ENCODE measurements at places on chromosomes 13 and 19.

- DNase-seq, result peak; percentile 55
Observed at GRCh38 chr19:29771708-29772414, 39.9 kb upstream of the CCNE1 start.

DNA sequence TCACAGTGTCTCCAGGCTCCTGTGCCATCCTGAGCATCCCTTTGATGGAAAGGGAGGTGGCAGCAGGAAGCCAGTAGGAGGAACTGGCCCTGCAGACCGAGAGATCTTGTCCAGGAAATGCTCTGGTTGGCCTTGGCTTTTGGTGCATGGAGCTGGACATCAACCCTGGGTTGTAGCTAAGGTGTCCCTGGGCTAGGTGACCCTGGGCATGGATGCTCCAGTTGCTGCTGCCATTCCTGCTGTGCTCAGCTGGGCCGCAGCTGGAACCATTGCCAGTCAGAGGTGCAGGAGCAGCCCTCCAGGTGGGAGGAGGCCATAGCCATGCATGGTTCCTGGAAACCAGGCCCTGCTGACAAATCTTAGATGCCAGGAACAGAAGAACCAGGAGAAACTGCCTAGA is 67.5 kb downstream of the ZNF98 start:
- DNase-seq, result no peak

- no peak for DNase-seq
Observed at GRCh38 chr19:13983213-13983889, 22.8 kb downstream of the RFX1 start.

GRCh38 chr13:42548731-42549551 is 25.0 kb upstream of the TNFSF11 start:
- no peak for DNase-seq

- DNase-seq, result no peak
Observed at GRCh38 chr19:38712161-38712748, 32.0 kb downstream of the CAPN12 start.

DNA sequence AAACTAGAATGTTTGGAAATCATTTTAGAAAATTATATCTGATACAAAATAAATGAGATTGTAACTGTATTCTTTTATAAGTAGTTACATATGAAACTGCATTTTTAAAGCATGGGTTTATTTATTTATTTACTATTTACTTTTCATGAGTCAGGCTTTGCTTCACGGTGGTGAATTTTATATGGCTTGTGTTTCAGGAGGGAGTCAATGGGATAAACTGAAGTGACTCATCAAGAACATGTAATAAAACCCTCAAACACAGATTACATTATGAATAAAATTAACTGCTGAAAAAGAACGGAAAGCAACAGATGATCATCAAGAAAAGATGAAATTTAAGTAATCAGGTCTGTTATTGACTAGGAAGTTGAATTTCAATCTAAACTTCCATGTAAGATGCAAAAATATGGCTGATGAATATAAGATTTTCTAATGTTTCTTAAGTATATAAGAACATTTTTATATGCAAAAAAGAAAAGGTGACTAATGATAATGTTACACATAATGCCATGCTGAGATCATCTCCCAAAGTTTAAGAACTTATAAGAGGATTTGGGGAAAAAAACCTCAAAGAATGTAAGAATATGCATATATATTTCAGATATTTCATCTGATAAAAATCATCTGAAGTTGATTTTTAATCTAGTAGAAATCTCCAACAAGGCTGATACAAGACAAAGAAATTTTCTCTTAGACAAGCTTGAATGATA is 383.6 kb downstream of the SLITRK1 start:
- DNase-seq, result no peak

GRCh38 chr19:34555447-34555846 is 73.9 kb downstream of the WTIP start:
- no peak for DNase-seq

- DNase-seq, result no peak
Observed at GRCh38 chr19:17137417-17137816, 61.8 kb downstream of the MYO9B start.

DNA sequence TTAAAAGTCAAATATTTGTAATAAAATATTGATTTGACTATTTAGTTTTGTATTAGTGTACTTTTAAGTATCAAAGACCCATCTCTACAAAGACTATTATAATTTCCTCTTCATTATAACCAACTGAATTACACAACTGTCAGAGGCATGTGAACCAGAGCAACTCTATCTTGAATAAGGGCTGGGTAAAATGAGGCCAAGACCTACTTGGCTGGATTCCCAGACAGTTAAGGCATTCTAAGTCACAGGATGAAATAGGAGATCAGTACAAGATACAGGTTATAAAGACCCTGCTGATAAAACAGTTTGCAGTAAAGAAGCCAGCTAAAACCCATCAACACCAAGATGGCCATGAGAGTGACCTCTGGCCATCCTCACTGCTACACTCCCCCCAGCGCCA is 36.2 kb upstream of the ATP12A start:
- DNase-seq, result no peak

- peak; percentile 64 for DNase-seq
Observed at GRCh38 chr19:42253245-42254088, 1.5 kb downstream of the ERF start.

GRCh38 chr19:1171755-1172352 is 2.2 kb downstream of the SBNO2 start:
- no peak for DNase-seq

DNA sequence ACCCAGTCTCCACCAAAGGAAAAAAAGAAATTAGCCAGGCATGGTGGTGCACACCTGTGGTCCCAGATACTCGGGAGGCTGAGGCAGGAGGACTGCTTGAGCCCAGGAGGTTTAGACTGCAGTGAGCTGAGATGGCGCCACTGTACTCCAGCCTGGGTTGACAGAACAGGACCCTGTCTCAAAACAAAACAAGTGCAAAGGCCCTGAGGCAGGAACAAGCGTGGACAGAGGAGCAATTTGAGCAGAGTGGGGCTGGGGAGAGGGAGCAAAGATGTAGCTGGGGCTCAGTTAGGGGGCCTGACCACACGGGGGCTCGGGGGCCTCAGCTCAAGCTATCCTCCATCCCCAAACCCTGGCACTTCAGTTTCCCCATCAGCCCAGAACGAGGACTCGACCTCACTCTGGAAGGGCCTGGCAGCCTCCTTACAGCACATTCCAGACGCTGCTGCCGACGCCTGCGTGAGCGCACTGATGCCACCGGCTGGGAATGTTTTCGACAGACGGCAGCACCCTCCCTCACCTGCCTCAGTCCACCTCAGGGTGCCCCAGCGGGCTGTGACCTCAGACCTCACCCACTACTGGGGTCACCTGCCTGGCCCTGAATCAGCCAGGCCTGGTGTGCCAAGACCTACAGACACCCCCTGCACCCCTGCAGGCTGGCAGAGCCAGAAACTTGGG is 1.8 kb upstream of the POLRMT start:
- no peak for DNase-seq

- no peak for DNase-seq
Observed at GRCh38 chr13:98280176-98280510, 103.1 kb upstream of the RNF113B start.

GRCh38 chr13:27921421-27921960 is 1.7 kb downstream of the PDX1 start:
- no peak for DNase-seq

- no peak for DNase-seq
Observed at GRCh38 chr13:91232716-91233115, 114.8 kb upstream of the MIR17HG start.

- DNase-seq, result no peak
Observed at GRCh38 chr19:45306518-45307027, 16.1 kb downstream of the CKM start.

- DNase-seq, result no peak
Observed at GRCh38 chr13:30496147-30496546, 30.4 kb upstream of the HMGB1 start.

DNA sequence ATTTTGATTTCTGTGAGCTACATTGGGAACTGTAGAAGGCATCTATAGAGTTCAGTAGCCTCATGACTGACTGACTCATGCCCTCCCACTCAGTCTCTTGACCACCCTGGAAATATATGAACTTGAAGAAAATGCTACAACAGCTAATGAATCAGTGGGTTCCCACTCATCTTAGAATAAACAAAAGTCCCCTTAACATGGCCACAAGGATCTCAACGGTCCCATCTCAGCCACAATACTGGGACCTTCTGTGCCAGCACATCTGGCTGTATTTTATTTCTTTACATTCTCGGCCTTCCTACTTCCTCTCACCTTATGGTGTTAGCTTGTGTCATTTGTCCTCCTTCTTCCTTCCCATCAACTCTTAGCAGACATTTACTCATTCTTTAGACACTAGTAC is 619.8 kb downstream of the DCT start:
- no peak for DNase-seq

- DNase-seq, result no peak
Observed at GRCh38 chr13:34623331-34623730, 318.7 kb upstream of the NBEA start.

GRCh38 chr19:35044317-35045117 is 3.0 kb downstream of the HPN start:
- no peak for DNase-seq

GRCh38 chr13:39051157-39051556 is 12.9 kb downstream of the NHLRC3 start:
- DNase-seq, result peak; percentile 19

Data from hindlimb muscle (tissue), 1 donor.